ENCODE measurements at places on chromosomes 5 and 9. TPM values are rescaled to one million over a fixed set of nuclear protein-coding genes. Genes with fewer than 3 reads are reported as not detected.

DNA sequence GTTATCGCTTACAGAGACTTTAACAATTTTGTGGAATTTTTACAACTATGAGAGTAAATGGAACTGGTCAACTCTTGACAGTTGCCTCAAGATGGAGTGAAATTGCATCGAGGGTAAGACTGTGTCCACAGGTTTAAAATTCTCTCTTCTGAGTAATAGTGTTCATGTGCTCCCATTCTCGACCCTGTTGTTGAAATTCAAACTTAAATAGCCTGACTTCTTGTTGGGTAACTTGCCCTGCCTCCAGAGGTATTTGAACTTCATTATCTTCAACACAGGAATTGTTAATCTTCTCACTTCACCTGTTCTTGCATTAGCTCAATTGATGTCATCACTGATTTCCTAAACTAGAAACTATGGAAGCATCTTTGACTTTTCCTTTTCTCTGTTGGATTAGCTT is 77.5 kb downstream of the PIP5K1B start:
- no peaks in the 10 kb centered on the region for H3K27me3 ChIP-seq
- peaks cover 3% of the 10 kb centered on the region for H3K4me1 ChIP-seq
- DNase-seq = no peak
- no peak overlapping the region for H3K27ac ChIP-seq
- H3K4me3 ChIP-seq = no peak overlapping the region
- H3K36me3 ChIP-seq = peaks cover 2% of the 10 kb centered on the region

- H3K4me1 ChIP-seq = no peaks in the 10 kb centered on the region
- no peaks in the 10 kb centered on the region for H3K27me3 ChIP-seq
- no peak overlapping the region for H3K4me3 ChIP-seq
- no peak overlapping the region for H3K27ac ChIP-seq
These were observed 228.9 kb upstream of the CD180 start for GRCh38 chr5:67425514-67425913.

DNA sequence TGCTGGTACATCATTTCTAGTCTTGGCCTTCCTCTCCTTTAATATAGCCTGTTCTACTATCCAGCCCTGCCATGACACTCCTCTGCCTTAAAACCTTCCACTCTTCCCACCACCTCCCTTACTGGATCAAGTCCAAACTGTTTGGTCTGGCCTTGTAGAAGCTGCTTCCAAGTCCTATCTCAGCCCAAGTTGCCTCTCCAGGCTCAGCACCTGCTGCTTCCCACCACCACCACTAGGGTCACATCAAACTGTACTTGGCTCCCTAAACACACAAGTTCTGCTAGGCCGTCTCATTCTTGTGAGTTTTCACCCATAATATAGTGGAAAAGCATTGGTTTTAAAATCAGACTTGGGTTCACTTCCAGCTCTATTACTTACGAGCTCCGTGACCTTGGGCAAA is 1.4 kb downstream of the NDUFA8 start:
- DNase-seq = no peak
- H3K27me3 ChIP-seq = peaks cover 7% of the 10 kb centered on the region
- H3K4me1 ChIP-seq = peaks cover 12% of the 10 kb centered on the region
- H3K36me3 ChIP-seq = no peaks in the 10 kb centered on the region
- H3K27ac ChIP-seq = no peak overlapping the region
- peak overlapping the region; percentile 42 for H3K4me3 ChIP-seq

GRCh38 chr9:68522954-68523353 is 17.7 kb downstream of the TMEM252 start:
- DNase-seq = no peak
- peaks cover 8% of the 10 kb centered on the region for H3K27me3 ChIP-seq
- H3K27ac ChIP-seq = peak overlapping the region; percentile 64
- no peak overlapping the region for H3K4me3 ChIP-seq

DNA sequence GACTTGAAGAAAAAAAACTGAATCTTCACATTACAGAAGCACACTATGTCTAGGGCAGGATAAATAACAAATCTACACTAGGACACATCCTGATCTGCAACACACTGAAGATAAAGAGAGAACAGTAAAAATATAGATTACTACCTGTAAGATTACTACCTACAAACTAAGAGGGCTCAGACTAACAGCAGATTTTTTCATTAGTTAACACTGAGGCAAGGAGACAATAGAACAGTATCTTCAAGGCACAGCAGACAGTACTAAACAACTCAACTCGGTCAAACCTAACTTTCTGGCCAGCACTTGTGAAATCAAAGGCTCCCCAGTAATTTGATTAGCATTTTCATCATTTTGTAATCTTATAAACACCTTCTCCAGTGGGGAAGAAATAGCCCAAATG is 46.5 kb downstream of the TEX10 start:
- H3K4me3 ChIP-seq = no peak overlapping the region
- H3K36me3 ChIP-seq = peaks cover 80% of the 10 kb centered on the region
- no peak overlapping the region for H3K27ac ChIP-seq
- no peaks in the 10 kb centered on the region for H3K27me3 ChIP-seq
- H3K4me1 ChIP-seq = peaks cover 2% of the 10 kb centered on the region

- no peak overlapping the region for H3K4me3 ChIP-seq
- H3K36me3 ChIP-seq = no peaks in the 10 kb centered on the region
- no peak for DNase-seq
- H3K4me1 ChIP-seq = no peaks in the 10 kb centered on the region
These were observed 267.6 kb downstream of the FAM170A start for GRCh38 chr5:119896826-119897536.

DNA sequence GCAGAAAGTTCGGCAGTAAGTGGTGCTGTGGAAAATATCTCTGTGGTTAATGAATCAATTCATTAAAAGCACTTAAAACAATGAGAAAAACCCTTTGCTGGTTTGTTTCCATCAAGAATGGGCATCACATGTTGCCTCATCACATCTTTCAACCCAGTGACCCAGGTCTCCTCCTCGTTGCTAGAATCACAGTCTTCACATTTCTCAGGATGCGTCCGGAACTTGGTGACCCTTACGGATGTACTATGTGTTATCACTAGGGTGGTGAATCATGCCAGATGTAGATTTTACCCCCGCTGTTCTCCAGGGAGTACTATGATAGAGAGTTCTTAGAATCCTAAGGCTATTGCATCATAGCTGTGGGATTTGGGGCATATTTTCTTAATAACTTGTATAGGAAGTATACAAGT is 217.9 kb upstream of the KLF4 start:
- peaks cover 3% of the 10 kb centered on the region for H3K4me1 ChIP-seq
- no peak for DNase-seq
- H3K4me3 ChIP-seq = no peak overlapping the region
- peaks cover 21% of the 10 kb centered on the region for H3K27me3 ChIP-seq

DNA sequence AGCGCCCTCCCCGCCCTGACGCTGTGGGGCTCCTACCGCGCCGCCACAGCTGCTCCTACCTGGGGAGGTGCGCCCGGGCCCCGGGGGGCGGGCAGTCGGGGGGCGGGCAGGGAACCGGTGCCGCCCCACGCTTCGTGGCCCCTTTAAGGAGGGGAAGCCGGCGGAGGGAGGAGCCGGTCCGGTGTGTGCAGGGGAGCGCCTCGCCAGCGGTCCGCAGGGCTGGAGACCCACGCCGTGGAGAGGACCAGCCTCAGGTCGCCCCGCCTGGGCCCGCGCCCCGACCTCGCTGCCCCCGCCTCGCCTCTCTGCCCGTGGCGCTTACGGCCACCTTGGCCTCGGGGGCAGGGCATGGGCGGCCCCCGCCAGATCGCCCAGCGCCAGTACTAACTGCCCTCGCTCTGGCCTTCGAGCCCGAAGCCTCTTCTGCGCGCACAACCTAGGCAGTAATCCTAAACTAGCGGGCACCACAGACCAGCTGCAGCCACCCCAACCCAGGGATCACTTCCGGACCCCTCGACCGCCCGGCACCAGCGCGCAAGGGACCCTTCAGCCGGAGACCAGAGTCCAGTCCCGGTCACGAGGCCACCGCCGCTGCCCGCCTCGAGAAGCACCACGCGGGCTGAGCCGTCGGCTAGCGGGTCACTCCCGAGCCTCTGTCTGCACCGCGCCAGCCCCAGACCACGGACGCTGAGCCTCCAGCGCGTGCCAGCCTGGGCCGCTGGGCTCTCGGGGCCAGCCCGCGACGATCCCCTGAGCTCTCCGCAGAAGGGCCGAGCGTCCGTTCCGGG is at the start of gene FOXE1:
Gene FOXE1, plus strand, starts transcription at position 171 of the 788 bp plus-strand sequence. CDS start 689 bp downstream, outside the sequence.
- peaks cover 18% of the 10 kb centered on the region for H3K4me1 ChIP-seq
- H3K27ac ChIP-seq = no peak within 1 kb of the TSS
- DNase-seq = no peak
- peaks cover 89% of the 10 kb centered on the region for H3K27me3 ChIP-seq
- H3K4me3 ChIP-seq = peak within 1 kb of the TSS; percentile 78

GRCh38 chr5:169777159-169777558 is 140.1 kb downstream of the DOCK2 start:
- H3K4me3 ChIP-seq = no peak overlapping the region
- no peaks in the 10 kb centered on the region for H3K36me3 ChIP-seq
- no peak overlapping the region for H3K27ac ChIP-seq
- H3K27me3 ChIP-seq = peaks cover 38% of the 10 kb centered on the region
- H3K4me1 ChIP-seq = peaks cover 5% of the 10 kb centered on the region

DNA sequence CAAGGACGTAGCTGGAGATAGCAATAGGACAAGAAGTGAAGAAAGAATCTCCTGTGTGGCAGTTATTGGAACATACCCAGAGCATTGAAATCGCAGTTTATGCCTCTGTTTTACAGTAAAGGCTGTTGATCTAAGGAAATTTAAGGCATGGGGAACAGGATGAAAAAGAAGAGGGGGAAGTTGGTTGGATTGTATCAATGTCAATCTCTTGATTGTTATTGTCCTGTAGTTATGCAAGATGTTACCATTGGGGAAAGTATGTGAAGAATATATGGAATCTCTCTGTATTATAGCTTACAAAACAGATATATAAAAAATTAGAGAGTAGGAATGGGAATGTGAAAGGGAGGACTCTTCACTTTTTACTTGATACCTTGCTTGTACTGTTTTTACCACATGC is 195.6 kb upstream of the NREP start:
- no peaks in the 10 kb centered on the region for H3K27me3 ChIP-seq
- H3K4me3 ChIP-seq = no peak overlapping the region
- peaks cover 17% of the 10 kb centered on the region for H3K4me1 ChIP-seq

GRCh38 chr5:38468202-38468673 is 88.2 kb downstream of the LIFR start:
- no peaks in the 10 kb centered on the region for H3K27me3 ChIP-seq
- peak overlapping the region; percentile 78 for H3K27ac ChIP-seq
- no peaks in the 10 kb centered on the region for H3K36me3 ChIP-seq
- H3K4me1 ChIP-seq = peaks cover 14% of the 10 kb centered on the region

DNA sequence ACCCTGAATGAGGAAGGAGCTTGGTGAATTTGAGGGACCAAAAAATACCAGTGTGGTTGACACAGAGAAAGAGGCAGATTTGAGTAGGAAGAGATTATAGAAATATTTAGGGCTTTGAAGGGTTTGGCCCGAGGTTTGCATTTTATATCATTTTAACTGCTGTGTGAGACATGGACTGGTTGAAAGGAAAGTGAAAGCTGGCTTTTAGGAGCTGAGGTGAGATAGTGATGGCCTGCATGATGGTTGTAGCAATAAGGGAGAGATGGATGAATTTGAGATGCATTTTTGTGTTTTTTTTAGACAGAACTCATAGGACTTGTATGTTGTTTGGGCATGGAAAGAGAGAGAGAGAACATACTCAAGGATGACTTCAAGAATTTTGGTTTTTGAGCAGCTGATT is 21.7 kb downstream of the FER start:
- peaks cover 6% of the 10 kb centered on the region for H3K4me1 ChIP-seq
- H3K36me3 ChIP-seq = peaks cover 22% of the 10 kb centered on the region
- no peak overlapping the region for H3K4me3 ChIP-seq
- DNase-seq = no peak

- H3K4me3 ChIP-seq = no peak overlapping the region
- H3K27me3 ChIP-seq = no peaks in the 10 kb centered on the region
- DNase-seq = no peak
- H3K27ac ChIP-seq = peak overlapping the region; percentile 78
- H3K4me1 ChIP-seq = peaks cover 36% of the 10 kb centered on the region
These were observed 6.9 kb upstream of the AKNA start for GRCh38 chr9:114394523-114395333.

DNA sequence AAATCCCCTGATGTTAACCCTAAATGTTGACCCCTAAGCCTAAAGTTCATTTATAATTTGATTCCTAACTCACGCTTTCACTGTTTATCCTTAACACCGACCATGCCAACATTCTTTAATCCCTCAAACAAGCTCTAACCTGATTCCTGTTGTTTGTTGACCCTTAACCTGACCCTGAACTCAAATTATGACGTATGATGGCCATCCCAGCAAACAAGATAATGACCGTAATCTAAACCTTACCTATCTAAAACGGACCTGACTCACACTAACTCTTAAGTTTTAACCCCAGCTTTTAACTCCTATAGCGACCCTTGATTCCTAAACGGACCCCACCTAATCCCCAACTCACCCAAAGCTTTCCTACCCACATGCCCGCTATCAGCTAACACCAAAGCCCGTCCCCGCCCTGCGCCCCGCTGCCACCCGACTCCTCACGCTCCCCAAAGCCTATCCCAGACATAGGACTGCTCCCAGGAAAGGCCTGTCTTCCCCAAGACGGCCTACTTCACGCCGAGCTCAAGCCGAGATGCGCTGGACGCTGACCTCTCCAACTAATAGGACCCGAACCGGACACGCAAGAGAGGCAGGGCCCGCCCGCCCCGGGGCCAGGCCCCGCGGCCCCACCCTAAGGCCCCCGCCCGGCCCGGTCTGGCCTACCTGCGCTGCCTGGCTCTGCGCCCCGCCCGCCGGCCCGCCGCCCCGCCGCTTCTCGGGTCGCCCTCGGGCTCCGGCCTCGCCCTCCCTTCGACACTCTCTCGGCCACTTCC is 395 bp downstream of the TLN1 start:
- H3K27me3 ChIP-seq = no peaks in the 10 kb centered on the region
- H3K4me3 ChIP-seq = peak overlapping the region; percentile 84
- peak overlapping the region; percentile 99 for H3K27ac ChIP-seq
- H3K36me3 ChIP-seq = peaks cover 3% of the 10 kb centered on the region
- DNase-seq = no peak

STK32A gene
- total RNA-seq = 3.3 TPM

FBP1 gene
- 5.9 TPM for total RNA-seq

PPP1R26 gene
- 27.9 TPM for total RNA-seq

HTR4 gene
- 0.27 TPM for total RNA-seq

RORB gene
- total RNA-seq = 0.43 TPM

FCN2 gene
- not detected for total RNA-seq

IFNK gene
- total RNA-seq = not detected

LCN12 gene
- total RNA-seq = 15.9 TPM

BTNL3 gene
- total RNA-seq = not detected

KIF4B gene
- not detected for total RNA-seq

NUTM2F gene
- total RNA-seq = 0.31 TPM

C6 gene
- total RNA-seq = 0.20 TPM

PCDHGA6 gene
- total RNA-seq = 0.57 TPM

All from mesothelial cell of epicardium (in vitro differentiated cells).